ENCODE measurements at places on chromosomes 7 and 10.
A peak's percentile ranks its signal among the peaks of the same experiment; 100 is the strongest.

GRCh38 chr7:132735476-132735875 is 159.2 kb upstream of the PLXNA4 start:
- no peak for DNase-seq

GRCh38 chr10:96896884-96897589 is 64.9 kb downstream of the LCOR start:
- peak; percentile 17 for DNase-seq

- no peak for DNase-seq
Observed at GRCh38 chr7:54799792-54800191, 40.8 kb upstream of the SEC61G start.

DNA sequence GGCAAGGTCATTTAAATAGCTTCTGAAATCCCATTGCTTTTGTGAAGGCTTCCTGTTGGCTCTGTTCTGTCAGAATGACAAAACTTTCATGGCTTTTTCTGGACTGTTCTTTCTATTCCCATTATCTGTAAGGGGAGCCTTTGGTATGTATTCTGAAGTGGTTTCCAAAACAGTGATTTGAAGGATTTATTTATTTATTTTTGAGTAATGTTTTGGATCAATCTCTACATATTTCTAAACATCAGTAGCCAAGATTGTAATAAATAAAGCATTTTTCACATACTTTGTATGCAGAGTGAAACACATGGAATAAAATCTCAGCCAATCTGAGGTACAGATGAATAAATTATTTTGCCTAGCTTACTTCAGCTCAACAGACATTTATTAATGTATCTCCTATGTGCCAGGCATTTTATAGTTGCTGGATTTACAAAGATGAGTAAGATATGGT is 121.1 kb downstream of the BBS9 start:
- DNase-seq: no peak

DNA sequence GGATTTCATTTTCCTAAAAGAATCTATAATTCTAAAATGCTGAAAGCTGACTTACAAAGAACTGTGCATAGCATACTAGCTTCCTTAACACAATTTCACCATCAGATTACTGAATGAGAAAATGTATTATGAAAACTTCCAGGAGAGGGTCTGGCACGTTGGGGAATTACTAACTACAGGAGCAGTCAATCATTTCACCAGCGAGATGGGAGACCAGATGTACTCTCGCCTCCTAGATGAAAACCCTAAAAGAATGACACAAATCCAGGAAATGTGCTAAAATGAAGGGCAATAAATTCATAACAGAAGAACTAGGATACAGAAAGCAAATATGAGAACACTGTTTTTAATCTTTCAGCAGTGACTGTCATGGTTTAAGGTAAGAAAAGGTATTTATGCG is 330.8 kb downstream of the ABCA13 start:
- no peak for DNase-seq

DNA sequence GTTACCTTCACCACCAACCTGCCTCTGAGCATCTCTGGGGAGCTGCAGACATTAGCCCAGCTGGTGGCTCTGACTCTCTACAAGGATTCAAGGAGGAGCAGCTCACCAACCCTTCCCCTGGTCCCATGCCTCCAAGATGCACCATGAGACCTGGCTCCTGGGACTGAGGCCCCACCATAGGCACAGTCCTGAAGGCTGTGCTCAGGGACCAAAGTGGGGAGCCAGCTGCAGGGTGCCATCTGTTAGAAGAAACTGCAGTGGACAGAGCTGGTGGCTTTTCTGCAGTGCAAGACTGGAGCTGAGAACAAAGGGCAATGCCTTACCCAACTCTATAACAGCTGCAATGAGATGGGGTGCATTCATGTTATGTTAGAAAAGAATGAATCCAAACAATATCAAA is 581.6 kb downstream of the TCERG1L start:
- DNase-seq: no peak

- no peak for DNase-seq
Observed at GRCh38 chr7:34165466-34165865, 260.1 kb downstream of the BMPER start.

DNA sequence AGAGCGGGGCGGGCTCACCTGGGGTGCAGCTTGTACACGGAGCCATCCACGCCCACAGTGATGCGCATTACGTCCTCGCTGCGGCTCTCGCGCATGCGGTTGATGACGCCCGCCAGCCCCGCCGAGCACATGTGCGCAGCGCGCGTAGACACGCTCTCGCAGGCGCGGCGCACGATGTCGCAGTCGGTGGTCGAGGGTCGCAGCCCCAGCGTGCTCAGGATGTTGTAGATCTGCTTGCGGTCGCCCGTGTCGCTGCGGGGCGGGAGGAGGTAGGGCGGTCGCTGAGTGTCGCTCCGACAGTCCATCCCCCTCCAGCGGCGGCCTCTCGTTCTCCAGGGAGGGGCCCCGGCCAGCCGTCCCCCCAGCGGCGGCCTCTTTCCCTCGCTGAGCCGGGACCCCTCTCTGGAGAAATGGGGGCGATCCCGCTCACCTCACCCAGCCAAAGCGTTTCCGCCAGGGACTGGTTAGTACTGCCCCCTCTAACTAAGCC is 4.4 kb upstream of the MYL7 start:
- DNase-seq: no peak

GRCh38 chr7:100911484-100911883 is 15.8 kb upstream of the ACHE start:
- DNase-seq: no peak

GRCh38 chr10:3293581-3294431 is 121.2 kb upstream of the PITRM1 start:
- no peak for DNase-seq

GRCh38 chr7:23544913-23545354 is 13.2 kb upstream of the TRA2A start:
- peak; percentile 28 for DNase-seq

- peak; percentile 64 for DNase-seq
Observed at GRCh38 chr10:70145666-70146488, 623 bp downstream of the TYSND1 start.

DNA sequence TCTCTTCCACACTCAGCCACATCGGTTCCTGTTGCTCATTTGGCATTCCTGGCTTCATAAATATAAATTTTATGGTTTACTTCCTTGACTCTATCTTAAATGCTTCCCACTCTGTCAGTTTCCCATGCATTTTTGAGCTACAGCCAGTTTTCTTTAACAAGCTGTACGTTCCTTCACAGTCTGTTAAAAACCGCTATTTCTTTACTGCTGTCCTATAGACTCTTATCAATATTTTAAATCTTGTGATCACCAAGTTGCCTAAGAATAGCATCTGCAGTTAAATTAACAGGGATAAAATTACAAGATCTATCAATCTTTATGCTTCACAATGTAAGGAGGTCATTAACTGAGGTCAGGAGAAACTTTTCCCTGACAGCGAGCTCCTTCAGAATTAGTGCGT is 103.1 kb upstream of the RHOBTB1 start:
- DNase-seq: no peak

DNA sequence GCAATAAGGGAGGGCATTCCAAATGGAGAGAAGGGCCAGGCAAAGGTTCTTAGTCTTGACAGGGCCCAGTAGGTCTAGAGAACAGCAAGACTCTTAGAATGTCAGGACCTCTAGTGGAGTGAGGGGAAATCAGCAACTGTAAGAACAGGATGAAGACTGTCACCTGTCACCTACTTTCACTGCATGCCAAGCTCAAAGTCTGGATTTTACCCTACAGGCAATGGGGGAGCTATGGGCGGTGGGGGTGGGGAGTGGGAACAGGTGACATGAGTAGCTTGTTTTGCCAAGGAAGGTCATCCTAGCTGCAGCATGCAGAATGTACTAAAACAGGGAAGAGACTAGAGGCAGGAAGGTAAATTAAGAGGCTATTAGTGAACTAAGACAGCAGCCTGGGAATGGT is 18.3 kb downstream of the GOT1 start:
- no peak for DNase-seq

GRCh38 chr7:134991469-134992339 is 5.4 kb downstream of the AGBL3 start:
- DNase-seq: no peak

- no peak for DNase-seq
Observed at GRCh38 chr10:88853155-88853881, 1.7 kb upstream of the ANKRD22 start.

DNA sequence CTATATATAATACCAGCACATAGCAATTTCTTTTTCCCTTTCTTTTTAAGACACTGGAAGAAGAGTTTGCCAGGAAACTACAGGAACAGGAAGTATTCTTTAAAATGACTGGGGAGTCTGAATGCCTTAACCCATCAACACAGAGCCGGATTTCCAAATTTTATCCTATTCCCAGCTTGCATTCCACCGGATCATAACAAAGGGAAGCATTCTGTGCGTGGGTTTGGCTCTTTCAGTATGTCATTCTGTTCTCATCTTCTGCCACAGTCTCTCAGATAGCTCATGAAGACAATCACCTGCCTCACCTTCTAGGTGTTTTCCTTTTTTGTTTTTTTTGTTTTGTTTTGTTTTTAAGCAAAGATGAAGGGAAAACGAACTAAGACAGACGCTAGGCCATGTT is 58.6 kb downstream of the SLK start:
- no peak for DNase-seq

DNA sequence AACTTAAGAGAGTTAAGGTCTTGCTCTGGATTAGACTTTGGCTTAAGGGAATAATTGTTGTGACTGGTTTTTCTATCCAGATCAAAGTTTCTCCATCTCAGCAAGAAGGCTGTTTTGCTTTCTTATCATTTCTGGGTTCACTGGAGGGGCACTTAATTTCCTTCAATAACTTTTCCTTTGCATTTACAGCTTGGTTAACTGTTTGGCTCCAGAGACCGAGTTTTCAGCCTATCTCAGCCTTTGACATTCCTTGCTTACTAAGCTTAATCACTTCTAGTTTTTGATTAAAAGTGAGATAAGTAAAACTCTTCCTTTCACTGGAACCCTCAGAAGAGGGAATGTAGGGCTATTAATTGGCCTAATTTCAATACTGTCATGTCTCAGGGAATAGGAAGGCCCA is 76.4 kb downstream of the LARP4B start:
- DNase-seq: no peak

DNA sequence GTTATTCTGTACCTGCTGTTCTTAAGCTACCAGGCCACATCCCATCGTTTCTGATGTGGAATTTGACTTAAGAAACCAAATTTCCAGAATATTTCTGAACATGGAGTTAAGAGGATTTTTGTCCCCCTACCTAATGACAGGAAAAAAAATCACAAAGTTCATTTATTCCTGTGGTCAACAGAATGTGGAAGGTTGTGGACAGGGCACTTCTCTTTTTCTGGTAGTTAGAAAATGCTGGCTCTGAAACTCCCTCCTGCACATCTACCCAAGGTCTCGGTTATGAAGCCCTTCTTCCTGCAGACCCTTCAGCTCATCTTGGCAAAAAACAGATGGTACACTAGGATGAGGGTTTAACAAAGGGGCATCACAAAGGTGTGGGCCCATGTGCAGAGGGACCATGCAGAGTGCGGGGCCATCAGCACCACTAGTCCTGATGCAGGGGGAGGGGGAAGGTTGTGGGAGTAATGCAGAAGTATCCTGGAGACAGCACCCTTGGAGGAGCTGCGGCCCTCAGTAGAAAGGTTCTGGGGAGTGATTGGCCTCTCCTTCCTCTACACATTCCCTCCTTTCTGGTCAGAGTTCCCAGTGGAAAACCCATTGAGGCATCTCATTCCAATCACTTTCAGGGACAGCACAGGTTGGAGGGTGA is 9.8 kb downstream of the ALOX5 start:
- DNase-seq: no peak

- peak; percentile 61 for DNase-seq
Observed at GRCh38 chr7:50208378-50208982, 96.0 kb upstream of the IKZF1 start.

DNA sequence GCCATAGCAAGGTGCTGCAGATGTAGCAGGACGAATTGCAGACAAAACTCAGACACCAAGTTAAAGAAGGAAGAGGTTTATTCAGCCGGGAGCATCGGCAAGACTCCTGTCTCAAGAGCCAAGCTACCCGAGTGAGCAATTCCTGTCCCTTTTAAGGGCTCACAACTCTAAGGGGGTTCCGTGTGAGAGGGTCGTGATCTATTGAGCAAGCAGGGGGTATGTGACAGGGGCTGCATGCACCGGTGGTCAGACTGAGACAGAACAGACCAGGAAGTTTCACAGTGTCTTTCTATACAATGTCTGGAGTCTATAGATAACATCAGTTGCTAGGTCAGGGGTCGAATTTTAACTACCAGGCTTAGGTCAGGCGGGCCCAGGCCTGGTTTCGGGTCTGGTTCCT is 222.0 kb upstream of the C7orf33 start:
- DNase-seq: no peak

DNA sequence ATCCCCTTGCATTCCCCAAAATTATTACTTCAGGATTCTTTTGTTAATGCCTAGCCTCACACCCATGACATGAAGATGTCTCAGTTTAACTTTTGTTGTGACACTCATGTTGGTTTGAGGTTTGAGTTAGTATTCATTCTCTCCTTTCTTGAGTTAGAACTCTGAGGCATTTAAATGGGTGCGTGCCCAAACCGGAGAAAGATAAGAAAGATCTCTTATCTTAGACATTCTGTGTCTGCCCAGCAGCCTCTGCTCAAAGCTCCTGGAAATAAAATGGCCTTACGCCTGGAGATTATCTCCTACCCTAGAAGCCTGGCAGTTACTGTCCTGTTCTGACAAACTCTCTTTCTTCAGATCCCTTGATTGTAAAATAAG is 26.3 kb downstream of the WBP1L start:
- DNase-seq: no peak

GRCh38 chr7:138388673-138389491 is 71.2 kb upstream of the TRIM24 start:
- no peak for DNase-seq

DNA sequence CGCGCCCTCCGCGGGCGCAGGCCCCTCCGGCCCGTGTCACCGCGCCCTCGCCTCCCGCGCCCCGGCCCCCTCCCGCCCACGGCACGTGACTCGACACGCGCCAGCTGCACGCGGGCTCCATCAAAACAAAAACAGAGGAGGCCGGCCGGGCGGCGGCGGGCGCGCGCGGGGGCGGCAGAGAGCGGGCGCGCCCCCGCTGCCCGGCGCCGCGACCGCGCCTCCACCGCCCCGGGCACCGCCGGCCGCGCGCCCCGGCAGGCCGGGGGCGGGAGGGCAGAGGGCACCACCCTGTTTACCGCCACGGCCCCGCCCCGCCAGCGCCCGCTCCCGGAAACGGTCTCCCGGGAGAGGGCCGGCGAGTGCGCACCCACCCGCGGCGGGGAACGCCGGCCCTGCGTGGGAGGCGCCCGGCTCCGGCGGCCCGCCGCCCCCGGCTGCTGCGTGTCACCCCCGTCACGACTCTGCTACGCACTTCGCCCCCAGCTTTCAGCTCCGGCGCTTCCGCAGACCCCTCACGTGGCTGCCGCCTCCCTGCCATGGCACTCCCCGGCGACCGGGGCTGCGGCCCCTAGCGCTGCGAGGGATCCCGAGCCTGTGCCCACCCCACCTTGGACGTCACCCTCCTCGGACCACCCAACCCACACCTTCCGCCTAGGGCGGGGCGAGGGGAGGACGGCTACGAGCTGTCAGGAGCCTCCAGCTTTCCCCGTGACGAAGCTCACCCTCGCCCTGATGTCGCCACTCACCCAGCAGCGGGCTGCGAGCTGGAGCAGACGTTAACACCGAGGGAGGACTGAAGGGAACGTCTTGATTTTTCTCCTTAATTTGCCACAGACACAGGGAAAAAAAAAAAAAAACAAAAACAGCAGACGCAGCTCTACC is 221.6 kb upstream of the MKLN1 start:
- DNase-seq: peak; percentile 64
